ENCODE measurements at places on chromosomes 1 and 21. TPM values are rescaled to one million over a fixed set of nuclear protein-coding genes. Genes with fewer than 3 reads are reported as not detected.
A peak's percentile ranks its signal among the peaks of the same experiment; 100 is the strongest.

GRCh38 chr1:47196622-47197021, 6.8 kb upstream of the PDZK1IP1 start:
- no peak for DNase-seq

DNA sequence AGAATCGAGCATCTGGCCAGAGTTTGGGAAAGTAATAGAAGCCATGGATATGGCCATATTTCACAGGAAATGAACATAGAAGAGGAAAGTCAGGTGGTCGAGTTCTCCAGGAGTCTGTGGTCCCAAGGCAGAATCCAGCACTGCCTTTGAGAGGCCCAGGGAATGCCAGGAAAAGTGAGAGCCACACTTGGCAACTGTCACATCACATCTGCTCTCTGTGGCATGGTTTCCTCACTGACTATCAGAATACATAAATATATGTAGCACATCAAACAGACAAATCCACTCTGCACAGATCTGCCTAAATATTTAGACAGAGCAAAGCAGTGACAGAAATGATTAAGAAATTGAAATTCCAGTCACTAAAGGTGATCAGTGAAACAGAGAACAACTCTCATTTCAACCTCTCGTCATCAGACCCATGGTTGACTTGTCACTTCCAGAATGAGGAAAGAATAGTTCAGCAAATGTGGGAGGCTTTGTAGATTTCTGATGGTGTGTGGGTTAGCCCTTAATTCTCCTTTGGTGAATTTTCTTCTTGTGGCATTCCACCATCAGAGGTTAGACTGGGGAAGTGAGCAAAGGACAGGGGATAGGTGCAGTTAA, 58.8 kb upstream of the MAN1A2 start:
- DNase-seq, result no peak

- DNase-seq, result no peak
Observed at GRCh38 chr1:6024376-6024775, 21.3 kb upstream of the KCNAB2 start.

- no peak for DNase-seq
Observed at GRCh38 chr1:165456861-165457260, 11.9 kb upstream of the RXRG start.

The SDHC gene
- 201 TPM for total RNA-seq

- no peak for DNase-seq
Observed at GRCh38 chr1:109891930-109892329, 18.7 kb upstream of the CSF1 start.

- DNase-seq, result no peak
Observed at GRCh38 chr21:38277501-38278131, 20.8 kb downstream of the KCNJ15 start.

- peak; percentile 91 for DNase-seq
Observed at GRCh38 chr1:93585059-93585966, 96.3 kb downstream of the BCAR3 start.
